Uterine smooth muscle cell (primary cell): ENCODE measurements at places on chromosomes 4 and X. TPM values are rescaled to one million over a fixed set of nuclear protein-coding genes. Genes with fewer than 3 reads are reported as not detected.

The CLNK gene
- total RNA-seq, result not detected in 2 replicates

The SEPTIN6 gene
- 10.1 and 21.2 TPM in 2 replicates for total RNA-seq

The PAK3 gene
- total RNA-seq, result 1.3 and 2.9 TPM in 2 replicates

The CHRDL1 gene
- total RNA-seq, result 0.25 and 1.2 TPM in 2 replicates

The EVC gene
- 37.2 and 59.4 TPM in 2 replicates for total RNA-seq

The TMPRSS11B gene
- not detected in 2 replicates for total RNA-seq

The ATP6AP1 gene
- 58.3 and 72.5 TPM in 2 replicates for total RNA-seq

The EFHC2 gene
- total RNA-seq, result 0.44 and 0.50 TPM in 2 replicates

The CSAG3 gene
- not detected in 2 replicates for total RNA-seq

The P2RY10 gene
- total RNA-seq, result not detected in 2 replicates
